DMS 273 treated with DMSO at 0.1 percent for 48 hours (cell line): ENCODE measurements at places on chromosomes 2 and 18.

- DNase-seq, result no peak
These were observed 105.0 kb downstream of the HAUS1 start for GRCh38 chr18:46209161-46209560.

DNA sequence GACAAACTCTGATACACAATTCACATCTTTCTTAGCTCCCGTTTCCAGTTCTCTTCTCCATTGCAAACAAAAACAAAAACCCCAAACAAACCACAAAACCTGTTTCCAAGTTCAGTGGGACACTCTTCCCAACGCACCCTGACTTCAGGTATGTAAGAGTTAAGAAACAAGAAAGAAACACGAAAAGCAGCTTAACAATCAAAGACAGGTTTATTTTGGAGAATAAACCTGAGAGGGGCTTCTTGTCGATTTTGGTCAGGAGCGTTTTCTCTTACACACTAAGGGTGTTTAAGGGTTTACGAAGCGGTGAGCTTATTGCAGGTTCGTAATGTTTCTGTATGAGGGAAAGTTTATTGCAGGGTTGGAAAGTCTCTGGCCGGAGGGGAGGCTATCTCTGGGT lies 905 bp upstream of the ATG16L1 start:
- DNase-seq, result no peak

- no peak for DNase-seq
These were observed 148.3 kb upstream of the SRD5A2 start for GRCh38 chr2:31729065-31729439.

- no peak for DNase-seq
These were observed 75.9 kb upstream of the CAB39 start for GRCh38 chr2:230636684-230637271.

DNA sequence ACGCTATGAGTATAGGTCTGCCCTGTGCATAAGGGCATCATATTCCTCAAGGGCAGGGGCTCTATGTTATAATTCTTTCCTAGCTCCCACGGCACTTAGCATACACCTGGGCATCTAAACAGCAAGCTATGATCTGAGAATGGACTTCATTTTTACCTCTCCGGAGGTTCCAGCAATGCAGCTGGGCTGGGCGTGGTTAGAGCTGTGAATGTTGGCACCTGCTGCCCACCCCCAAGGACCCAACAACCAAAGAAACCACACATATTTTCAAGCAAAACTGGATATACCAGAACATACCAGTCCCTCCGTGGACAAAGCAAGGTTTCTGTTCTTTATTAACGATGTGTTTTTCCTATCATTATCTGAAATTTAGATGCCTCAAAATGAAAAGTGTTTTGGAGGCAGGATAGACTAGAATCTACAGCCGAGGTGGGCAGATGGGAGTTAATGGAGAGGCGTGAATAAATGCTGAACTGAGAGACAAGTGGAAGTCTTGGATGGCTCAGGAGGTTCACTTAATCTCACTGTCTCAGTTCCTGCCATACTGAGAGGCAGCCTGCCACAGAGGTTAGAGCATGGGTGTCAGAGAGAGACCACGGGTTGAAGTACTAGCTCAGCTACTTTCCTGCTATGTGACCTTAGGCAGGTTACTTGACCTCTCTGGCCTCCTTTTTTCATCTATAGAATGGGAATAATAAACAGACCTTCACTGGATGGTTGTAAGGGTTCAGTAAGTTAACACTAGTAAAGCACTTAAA lies 186.6 kb upstream of the SMAD2 start:
- DNase-seq, result no peak

DNA sequence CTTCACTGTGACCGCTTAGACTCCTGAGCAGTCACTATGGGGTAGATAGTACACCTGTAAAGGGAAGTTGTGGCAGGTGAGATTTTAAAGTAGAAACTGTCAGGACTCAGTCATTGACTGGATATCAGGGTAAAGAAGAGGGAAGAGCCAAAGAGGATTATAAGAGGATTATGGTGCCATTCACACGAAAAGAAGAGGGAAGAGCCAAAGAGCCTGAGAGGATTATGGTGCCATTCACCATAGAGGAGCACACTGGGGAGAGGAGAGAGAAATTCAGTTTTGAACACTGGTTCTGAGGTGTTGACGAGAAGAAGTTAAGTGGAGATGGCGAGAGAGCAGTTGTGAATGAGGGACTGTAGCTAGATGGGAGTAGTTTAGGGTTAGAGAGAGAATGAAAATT lies 16.9 kb upstream of the KCNJ13 start:
- no peak for DNase-seq

GRCh38 chr18:10495936-10496335 lies 29.9 kb upstream of the NAPG start:
- DNase-seq, result no peak

DNA sequence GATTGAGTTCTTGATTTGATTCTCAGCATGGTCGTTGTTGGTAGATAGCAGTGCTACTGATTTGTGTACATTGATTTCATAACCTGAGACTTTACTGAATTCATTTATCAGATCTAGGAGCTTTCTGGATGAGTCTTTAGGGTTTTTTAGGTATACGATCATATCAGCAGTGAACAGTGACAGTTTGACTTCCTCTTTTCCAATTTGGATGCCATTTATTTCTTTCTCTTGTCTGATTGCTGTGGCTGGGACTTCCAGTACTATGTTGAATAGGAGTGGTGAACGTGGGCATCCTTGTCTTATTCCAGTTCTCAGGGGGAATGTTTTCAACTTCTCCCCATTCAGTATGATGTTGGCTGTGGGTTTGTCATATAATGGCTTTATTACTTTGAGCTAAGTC lies 27.9 kb upstream of the CXCR2 start:
- DNase-seq, result no peak

GRCh38 chr2:99619151-99619550 lies 129.3 kb upstream of the REV1 start:
- DNase-seq, result no peak

- no peak for DNase-seq
These were observed 149.3 kb downstream of the HAUS1 start for GRCh38 chr18:46253498-46253897.

GRCh38 chr2:133303150-133303549 lies 265.1 kb downstream of the NCKAP5 start:
- no peak for DNase-seq

- DNase-seq, result no peak
These were observed 45.6 kb upstream of the BZW1 start for GRCh38 chr2:200765995-200766660.

GRCh38 chr2:140117386-140117785 lies 1337.2 kb upstream of the NXPH2 start:
- no peak for DNase-seq

- DNase-seq, result no peak
These were observed 492.4 kb upstream of the ACVR2A start for GRCh38 chr2:147352264-147353071.

GRCh38 chr2:232634206-232635150 lies 1.1 kb downstream of the EFHD1 start:
- no peak for DNase-seq

GRCh38 chr2:122660786-122661634 lies 905.6 kb downstream of the TSN start:
- no peak for DNase-seq

- no peak for DNase-seq
These were observed 312.4 kb upstream of the SYT4 start for GRCh38 chr18:43589611-43590151.

DNA sequence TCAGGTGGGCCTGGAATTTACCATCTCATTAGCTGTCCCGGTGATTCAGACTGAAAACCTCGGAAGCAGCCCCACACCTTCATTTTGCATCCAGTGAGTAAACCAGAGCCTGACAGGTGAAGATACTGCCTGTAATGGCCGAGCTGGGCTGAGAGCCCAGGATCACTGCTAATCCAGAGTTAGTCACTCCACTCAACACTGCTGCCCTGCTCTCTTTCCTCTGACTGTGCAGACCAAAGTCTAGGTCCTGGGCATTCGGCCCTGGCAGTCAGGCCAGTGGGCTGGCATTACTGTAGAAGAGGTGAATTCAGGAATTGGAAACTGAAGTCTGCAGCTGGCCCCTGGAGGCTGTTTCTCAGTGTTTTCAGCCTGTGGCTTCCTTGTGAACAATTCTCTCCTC lies 44.3 kb downstream of the TMEM17 start:
- DNase-seq, result no peak

DNA sequence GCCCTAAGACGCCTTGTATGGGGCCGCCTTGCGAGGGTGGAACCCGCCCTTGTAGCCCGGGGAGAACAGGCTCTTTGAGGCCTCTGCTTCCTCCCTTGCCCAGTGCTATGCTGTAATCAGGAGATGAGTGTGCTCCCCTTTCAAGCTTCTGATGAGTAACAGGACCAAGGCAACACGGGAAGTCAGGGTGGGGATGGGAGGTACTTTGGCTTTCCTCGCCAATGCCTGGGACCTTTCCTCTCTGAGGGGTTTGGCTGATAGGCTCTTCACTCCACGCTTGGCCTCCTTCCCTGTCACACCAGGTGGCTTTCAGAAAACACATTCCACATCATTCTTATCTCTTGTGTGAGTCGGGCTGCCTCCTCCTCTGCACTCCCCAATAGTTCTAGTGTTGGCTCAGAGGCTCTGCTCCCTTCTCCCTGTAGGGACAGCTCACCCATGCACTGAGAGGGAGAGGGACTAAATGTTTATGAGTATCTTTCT lies 223.7 kb upstream of the TRIB2 start:
- no peak for DNase-seq

- DNase-seq, result no peak
These were observed 80.4 kb downstream of the ASXL2 start for GRCh38 chr2:25797620-25798488.

GRCh38 chr18:3015851-3016250 lies 2.9 kb upstream of the LPIN2 start:
- no peak for DNase-seq

DNA sequence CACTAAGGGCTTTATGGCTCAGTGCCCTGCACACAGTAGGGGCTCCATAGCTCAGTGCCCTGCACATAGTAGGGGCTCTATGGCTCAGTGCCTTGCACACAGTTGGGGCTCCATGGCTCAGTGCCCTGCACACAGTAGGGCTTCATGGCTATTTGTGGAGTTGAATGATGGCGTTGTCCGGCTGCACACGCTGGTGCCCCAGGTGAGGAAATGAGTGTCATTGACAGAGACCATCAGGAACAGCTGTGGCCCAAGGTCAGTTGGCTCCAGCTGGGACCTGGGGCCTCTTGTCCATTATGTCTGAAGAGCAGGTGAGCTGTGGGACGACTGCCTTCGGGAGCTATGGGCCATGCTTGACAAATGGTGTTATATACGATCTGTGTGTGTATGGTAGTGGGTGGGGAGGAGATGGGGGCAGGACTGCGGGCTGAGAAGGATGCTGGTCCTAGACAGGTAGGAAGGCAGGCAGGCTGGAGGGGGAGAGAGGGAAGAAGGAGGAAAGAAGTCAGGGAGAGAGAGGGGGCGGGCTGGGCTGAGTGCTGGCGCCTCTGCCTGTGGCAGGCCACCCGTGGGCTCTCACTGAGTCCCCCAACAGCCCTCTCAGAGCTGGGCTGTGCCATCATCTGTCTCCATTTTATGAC lies 130.6 kb downstream of the CLIP4 start:
- no peak for DNase-seq

DNA sequence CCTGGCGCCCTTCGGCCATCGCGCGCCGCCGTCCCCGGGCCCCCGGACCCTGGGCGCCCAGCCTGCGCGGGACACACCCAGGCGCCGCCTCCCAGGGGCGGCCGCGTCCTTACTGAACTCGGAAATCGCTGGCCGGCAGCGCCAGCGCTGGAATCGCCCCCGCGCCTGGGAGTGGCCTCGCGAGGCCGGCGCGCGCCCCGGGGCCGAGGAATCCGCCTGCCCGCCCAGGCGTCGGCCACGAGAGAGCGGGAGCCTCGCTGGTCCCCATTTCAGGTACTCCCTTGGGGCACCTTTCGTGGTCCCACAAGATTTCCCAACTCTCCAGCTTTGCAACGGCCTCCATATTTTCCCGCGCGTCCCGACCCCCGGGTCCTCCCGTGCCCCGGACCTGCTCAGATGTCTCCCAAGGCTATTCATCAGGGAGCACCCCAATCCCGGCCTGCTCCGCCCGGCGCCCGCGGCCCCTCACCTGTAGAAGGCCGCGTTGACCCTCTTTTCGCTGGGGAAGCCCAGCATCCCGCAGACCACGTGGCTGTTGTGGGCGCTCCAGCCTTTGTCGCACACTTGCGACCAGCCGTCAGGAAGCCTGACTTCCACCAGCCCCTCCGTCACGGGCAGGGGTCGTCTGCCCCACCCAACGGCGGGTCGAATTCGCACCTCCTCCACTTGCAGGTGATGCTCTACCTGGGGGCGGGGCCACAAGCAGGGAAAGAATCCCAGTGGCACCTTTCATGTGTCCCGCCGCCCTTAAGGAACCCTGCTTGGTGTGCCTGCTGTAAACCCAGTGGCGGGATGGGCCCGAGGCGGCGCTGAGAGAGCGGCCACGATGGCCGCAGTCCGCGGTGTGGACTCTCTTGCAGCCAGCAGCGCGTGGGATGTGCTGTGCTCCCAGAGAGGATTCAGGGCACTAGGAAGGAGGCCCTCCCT lies 4.6 kb downstream of the LOXL3 start:
- no peak for DNase-seq

DNA sequence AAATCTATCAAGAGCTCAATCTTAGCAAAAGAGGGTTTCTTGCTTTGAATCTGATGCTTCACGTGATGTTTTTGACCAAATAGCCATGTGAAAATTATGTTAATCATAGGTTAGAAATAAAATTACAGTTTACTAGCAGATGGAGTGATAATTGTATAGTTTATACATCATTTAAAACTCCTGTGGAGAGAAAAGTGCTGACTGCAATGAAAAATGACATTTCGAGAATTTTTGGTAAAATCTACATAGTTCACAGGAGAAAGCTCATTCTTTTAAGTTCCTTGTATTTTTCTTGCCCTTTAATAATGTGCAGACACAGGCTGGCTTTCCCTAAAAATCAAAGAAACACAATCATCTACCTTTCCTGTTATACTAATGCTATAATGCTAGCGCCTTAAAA lies 33.2 kb downstream of the RBKS start:
- no peak for DNase-seq

- no peak for DNase-seq
These were observed 135.0 kb downstream of the TANC1 start for GRCh38 chr2:159103411-159103810.
